ENCODE measurements at places on chromosomes 4 and X. TPM values are rescaled to one million over a fixed set of nuclear protein-coding genes. Genes with fewer than 3 reads are reported as not detected.
A peak's percentile ranks its signal among the peaks of the same experiment; 100 is the strongest.

The SCLT1 gene
- total RNA-seq: 7.7 TPM

- peak; percentile 25 for DNase-seq
Observed at GRCh38 chr4:126591583-126591982, 1041.2 kb upstream of the INTU start.

The BEX2 gene
- not detected for total RNA-seq

DNA sequence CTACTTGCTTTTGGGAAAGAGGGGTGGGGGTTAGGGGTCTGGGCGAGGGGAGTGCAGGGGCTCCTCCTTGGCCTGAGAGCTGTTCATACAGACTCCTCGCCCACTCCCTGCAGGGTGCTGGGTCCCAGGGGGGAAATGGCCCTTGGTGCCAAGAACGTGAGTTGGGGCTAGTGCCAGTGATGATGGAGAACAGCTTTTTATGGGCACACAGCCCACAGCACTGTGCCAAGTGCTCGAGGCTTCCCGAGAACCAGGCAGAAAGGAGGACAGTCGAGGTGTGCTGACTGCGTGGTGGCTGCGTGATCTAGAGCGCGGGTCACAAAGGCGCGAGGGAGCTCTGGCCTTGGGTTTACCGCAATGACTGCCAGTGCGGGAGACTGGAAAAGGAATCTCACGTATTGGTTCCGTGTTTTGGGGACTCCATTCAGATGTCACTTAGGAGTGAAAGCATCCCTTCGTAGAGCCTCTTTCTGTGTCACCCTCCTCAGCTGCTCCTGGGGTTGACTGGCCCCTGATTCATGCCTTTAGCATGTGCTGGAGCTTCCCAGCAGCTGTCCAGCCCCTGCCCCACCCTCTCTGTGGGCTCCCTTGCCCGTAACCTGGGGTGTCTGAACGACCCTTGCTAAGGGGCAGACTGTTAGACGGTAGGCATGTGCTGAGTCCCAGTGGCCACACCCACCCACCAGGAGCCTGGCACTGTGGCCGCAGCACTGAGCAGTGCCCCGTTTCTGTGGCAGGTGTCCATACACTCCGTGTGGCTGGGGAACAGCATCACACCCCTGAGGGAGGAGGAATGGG, 20.9 kb upstream of the MSANTD1 start:
- peak; percentile 21 for DNase-seq

- DNase-seq: peak; percentile 87
Observed at GRCh38 chr4:140300271-140300970, 73.0 kb upstream of the SCOC start.

The RIBC1 gene
- total RNA-seq: 0.36 TPM

DNA sequence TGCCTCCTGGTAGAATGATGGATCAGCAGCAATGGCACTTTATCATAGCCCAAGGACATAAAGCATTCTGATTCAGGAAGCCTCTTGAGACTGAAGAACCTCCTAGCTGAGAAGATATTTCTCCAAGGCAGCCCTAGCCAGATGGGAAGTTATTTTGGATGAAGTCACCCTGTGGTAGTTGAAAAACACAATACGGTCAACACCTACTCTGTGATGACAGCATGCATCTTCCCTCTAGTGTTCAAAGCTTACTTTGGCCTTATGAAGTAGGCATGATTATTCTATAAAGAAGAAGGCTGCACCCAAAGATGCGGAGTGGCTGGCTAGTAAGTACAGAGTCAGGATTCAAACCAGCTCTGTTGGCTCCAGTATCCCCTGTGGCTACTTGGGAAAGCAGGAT, 47.9 kb downstream of the TLR10 start:
- DNase-seq: no peak

The GAGE12E gene
- total RNA-seq: not detected

- no peak for DNase-seq
Observed at GRCh38 chrX:141405486-141405852, 163.2 kb upstream of the SPANXC start.

GRCh38 chr4:83297548-83298260, 13.1 kb upstream of the COQ2 start:
- DNase-seq: no peak

DNA sequence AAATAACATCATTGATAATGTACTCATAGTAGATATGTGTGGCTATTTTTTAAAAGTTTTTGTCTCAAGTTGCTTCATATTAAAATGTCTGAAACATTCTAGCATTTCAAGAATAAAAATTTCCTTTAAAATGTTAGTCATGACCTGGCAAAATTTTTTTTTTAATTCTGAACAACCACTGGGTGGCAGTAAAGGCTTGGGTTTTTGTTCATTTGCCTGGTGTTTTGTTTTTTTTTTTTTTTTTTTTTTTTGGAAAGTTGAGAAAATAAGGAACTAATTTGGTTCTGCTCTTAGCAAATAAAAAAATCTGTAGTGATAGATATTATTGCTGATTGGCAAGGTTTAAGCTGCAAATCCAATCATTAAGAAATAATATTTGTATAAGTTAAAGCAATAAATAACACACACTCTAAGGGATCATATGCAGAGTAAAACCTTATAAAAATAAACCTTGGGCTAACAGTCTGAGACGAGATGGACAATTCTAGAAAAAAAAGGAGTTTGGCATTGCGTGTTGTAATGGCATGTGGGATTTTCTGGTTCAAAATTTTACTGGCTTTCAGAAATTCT, 81.4 kb downstream of the CEP44 start:
- peak; percentile 38 for DNase-seq

DNA sequence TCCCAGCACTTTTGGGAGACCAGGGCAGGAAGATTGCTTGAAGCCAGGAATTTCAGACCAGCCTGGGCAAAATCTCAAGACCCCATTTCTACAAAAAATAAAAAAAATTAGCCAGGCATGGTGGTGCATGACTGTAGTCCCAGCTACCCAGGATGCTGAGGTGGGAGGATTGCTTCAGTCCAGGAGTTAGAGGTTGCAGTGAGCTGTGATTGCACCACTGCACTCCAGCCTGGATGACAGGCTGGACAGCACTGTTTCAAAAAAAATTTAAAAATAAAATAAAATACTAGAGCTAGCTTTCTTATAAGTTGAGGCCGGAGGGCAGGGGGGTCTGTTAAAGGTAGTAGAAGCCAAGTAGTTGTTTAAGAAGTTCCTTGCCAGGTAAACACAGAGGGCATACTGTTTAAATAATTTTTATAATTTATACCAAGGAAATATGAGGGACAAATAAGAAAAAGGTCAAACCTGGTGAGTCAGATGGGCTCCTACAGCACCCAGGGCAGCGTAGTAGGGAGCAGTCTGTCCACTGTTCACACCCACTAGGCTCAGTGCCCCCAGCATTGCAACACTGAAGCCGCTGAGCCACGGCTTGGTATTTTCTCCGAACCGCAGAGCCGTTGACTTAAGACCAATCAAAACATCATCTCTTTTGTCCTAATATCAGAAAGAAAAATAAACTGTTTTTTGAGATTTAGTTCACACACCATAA, 17.3 kb downstream of the COQ2 start:
- DNase-seq: peak; percentile 74

The CT45A5 gene
- not detected for total RNA-seq

- no peak for DNase-seq
Observed at GRCh38 chr4:11912886-11913285, 484.2 kb upstream of the HS3ST1 start.

- peak; percentile 43 for DNase-seq
Observed at GRCh38 chrX:15882704-15883539, 28.3 kb upstream of the AP1S2 start.

The POU3F4 gene
- not detected for total RNA-seq

DNA sequence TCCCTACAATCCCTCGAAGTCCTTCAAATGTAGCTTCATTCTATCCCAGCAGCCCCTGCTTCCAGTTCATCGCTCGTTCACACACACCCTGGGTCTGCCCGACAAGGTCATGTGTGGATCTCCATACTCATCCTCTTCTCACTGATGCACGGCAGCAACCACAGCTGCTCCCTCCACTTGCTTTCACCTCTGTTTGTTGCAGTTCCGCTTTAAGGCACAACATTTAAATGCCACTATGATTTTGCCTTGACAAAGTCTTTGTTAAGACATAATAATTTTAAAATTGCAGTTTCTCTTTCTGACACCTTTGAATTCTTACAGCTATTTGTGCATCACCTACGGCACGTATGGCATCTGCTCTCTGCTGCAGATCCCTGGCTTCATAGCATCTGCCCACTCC, 1.8 kb downstream of the ODAPH start:
- DNase-seq: no peak

GRCh38 chrX:49991758-49992157, 69.4 kb downstream of the CLCN5 start:
- DNase-seq: no peak

DNA sequence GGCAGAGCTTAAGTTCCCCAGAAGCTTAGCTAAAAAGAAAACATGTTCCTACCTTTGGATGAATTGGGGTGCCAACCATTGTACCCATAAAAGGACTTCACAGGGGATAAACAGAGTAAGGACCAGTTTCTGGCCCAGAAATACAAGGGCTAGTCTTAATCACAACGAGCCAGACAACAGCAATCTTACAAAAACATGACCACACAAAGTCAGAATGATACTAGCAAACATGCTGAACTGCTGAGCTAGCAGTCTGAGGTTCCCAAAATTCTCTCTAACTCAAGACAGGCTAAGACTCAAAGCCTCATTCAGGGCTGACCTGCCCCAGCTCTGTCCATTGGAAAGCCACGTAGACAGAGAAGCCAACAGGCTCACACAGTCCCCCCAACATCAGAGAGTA, 40.3 kb downstream of the ATP11C start:
- DNase-seq: no peak

- DNase-seq: no peak
Observed at GRCh38 chr4:60723796-60724195, 476.3 kb upstream of the ADGRL3 start.

GRCh38 chr4:142846108-142846728, at the start of gene INPP4B:
Gene INPP4B, minus strand, starts transcription at chr4:142846301.
- peak; percentile 65 for DNase-seq

The FRG2 gene
- total RNA-seq: not detected

DNA sequence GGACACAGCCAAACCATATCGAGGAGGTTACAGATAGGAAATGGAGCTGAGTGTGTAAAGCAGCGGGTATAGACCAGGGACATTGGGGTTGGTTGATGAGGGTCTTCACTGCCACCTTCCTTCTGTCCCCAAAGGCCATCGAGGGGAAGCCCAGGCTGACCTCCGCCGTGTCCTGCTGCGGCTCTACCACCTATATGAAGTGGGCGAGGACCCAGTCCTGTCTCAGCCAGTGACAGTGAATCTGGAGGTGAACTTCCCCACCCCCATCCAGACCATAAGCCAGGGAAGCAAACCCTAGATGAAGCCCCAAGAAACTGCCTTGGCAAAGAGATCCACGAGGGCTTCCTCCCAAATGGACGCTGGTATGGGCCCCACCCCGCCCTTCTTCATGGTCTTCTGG, 23.2 kb upstream of the MRFAP1 start:
- DNase-seq: no peak

DNA sequence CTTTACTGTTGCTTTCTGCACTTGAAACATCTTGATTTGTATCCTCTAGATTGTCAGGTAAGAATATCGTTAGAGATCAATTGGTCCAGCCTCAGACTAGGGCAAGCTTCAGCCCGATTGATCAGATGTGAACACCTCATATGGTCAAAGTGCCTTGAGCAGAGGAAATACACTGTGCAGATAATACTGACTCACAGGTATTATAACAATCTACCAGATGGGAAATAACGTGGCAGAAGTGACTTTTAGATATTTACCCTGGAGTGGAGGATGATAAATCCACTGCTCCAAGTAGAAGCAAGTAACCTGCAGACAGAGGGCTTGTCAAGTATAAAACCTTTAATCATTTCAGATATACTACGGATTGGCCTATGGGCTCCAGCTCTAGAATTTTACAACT, 17.9 kb downstream of the VEGFC start:
- peak; percentile 45 for DNase-seq

DNA sequence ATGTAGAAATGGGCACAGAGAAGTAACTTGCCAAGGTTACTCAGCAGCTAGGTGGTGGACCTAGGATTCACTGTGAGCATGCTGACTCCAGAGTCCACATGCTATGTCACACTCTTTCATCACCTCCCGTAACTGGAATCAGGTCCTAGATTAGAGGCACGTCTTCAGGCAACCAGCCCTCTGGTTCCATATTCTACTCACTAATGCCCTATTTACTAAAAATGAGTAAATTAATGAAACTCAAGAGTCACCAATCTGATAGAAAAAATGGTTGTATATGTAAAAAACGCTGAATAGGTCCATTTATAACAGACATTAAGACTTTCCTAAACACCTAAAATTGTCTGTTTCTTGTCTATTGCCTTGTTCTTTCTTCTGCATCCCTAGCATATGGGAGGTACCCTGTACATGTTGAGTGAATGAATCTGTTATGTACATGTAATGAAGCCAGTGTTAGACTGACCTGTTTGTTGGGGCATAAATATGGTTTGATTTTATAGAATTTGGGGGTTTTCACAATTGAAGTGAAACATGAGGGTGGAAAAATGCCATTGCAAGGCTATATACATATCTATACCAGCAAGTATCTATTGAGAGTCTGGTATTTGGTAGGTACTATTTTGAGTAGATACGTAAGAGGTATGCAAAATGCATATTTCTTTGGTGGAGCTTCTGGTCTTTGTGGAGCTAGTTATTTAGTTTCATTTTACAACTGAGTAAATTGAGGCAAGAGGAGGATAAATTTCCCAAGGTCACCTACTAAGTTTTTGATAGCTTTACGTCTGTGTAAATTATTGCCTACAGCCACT, 7.5 kb upstream of the RUFY3 start:
- peak; percentile 25 for DNase-seq

DNA sequence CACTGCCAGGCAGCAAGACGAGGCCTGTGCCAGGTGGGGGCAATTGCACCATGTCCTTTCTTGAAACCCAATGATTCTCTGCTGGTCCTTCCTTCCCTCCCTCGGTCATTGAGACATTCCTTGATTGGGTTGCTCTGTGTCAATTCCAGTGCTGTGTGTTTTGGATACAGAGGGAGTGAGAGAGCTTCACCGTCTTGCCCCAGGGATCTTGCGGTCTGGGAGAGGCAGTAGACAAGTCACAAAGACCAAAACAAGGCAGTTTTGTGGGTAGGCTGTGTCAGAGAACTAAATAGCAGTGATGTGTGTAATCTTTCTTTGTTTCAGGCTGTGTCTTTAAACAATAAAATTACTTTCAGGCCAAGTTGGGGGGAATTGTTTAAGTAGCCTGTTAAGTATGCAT, 38.8 kb upstream of the TADA2B start:
- no peak for DNase-seq

GRCh38 chr4:6782846-6783110, 251 bp downstream of the KIAA0232 start:
- DNase-seq: no peak

The SUPT20HL1 gene
- total RNA-seq: not detected

- DNase-seq: peak; percentile 12
Observed at GRCh38 chr4:13368217-13368616, 115.9 kb downstream of the RAB28 start.
